Aorta (tissue), 5 donors: ENCODE measurements at places on chromosomes 11 and 22. TPM values are rescaled to one million over a fixed set of nuclear protein-coding genes. Genes with fewer than 3 reads are reported as not detected.

Gene CLDN5
- 43.7 TPM for total RNA-seq

GRCh38 chr22:43289976-43290721 lies 53.0 kb downstream of the SCUBE1 start:
- H3K4me1 ChIP-seq, result no peaks in the 10 kb centered on the region
- H3K4me3 ChIP-seq, result no peak overlapping the region
- H3K27me3 ChIP-seq, result no peaks in the 10 kb centered on the region
- DNase-seq, result peak; percentile 83

GRCh38 chr11:103744496-103745153 lies 291.8 kb upstream of the DDI1 start:
- H3K4me1 ChIP-seq, result no peaks in the 10 kb centered on the region
- no peak for DNase-seq
- no peaks in the 10 kb centered on the region for H3K36me3 ChIP-seq
- H3K27ac ChIP-seq, result no peak overlapping the region
- no peak overlapping the region for H3K4me3 ChIP-seq

GRCh38 chr11:57197762-57198161 lies 16.0 kb downstream of the LRRC55 start:
- H3K4me3 ChIP-seq, result no peak overlapping the region
- no peaks in the 10 kb centered on the region for H3K36me3 ChIP-seq
- H3K27me3 ChIP-seq, result no peaks in the 10 kb centered on the region
- no peaks in the 10 kb centered on the region for H3K4me1 ChIP-seq

Gene ADM2
- total RNA-seq, result 0.26 TPM

Gene SCGB2A2
- total RNA-seq, result not detected

Gene CD3D
- total RNA-seq, result 3.9 TPM

DNA sequence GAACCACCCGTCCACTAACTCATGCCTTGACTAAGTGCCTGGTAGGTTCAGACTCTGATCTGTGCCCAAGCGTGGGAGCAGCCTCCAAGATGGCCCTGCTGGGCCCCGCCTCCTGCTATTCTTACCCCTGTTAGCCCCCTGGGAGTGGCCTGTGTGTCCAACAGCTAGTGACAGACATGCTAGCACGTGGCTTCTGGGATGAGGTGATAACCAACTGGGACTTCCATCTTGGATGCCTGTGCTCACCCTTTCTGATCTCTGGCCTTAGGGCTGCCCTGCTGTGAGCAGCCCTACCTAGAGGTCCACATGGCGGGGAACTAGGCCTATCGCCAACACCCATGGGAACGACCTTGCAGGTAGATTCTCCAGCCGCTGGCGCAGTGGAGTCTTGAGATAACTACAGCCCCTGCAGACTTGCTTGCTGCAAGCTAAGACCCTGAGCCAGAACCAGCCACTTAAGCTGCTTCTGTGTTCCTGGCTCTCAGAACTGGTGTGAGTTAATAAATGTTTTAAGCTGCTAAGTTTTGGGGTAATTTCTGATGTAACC lies 2.7 kb downstream of the MRPL21 start:
- no peaks in the 10 kb centered on the region for H3K27me3 ChIP-seq
- H3K4me1 ChIP-seq, result no peaks in the 10 kb centered on the region
- no peak overlapping the region for H3K4me3 ChIP-seq
- H3K27ac ChIP-seq, result no peak overlapping the region
- peaks cover 2% of the 10 kb centered on the region for H3K36me3 ChIP-seq

GRCh38 chr11:117089685-117090084 lies 8.5 kb downstream of the SIK3 start:
- no peak for DNase-seq
- no peaks in the 10 kb centered on the region for H3K27me3 ChIP-seq
- no peaks in the 10 kb centered on the region for H3K36me3 ChIP-seq
- no peak overlapping the region for H3K4me3 ChIP-seq
- no peak overlapping the region for H3K27ac ChIP-seq
- H3K4me1 ChIP-seq, result peaks cover 8% of the 10 kb centered on the region

GRCh38 chr22:17121233-17122195 lies at the start of gene TMEM121B:
Gene TMEM121B, minus strand, starts transcription at chr22:17121360. Its CDS starts 233 bp downstream, at chr22:17121127.
- H3K4me1 ChIP-seq, result no peaks in the 10 kb centered on the region
- peaks cover 2% of the 10 kb centered on the region for H3K27me3 ChIP-seq
- H3K27ac ChIP-seq, result no peak within 1 kb of the TSS
- no peaks in the 10 kb centered on the region for H3K36me3 ChIP-seq
- peak; percentile 89 for DNase-seq

- DNase-seq, result no peak
- no peaks in the 10 kb centered on the region for H3K27me3 ChIP-seq
- H3K4me3 ChIP-seq, result no peak overlapping the region
- no peaks in the 10 kb centered on the region for H3K36me3 ChIP-seq
- H3K27ac ChIP-seq, result peak overlapping the region; percentile 22
Observed at GRCh38 chr22:28917747-28918549, 34.6 kb downstream of the ZNRF3 start.

- H3K27ac ChIP-seq, result no peak overlapping the region
- no peaks in the 10 kb centered on the region for H3K36me3 ChIP-seq
- DNase-seq, result no peak
- no peaks in the 10 kb centered on the region for H3K27me3 ChIP-seq
Observed at GRCh38 chr11:99371257-99371656, 350.5 kb downstream of the CNTN5 start.

DNA sequence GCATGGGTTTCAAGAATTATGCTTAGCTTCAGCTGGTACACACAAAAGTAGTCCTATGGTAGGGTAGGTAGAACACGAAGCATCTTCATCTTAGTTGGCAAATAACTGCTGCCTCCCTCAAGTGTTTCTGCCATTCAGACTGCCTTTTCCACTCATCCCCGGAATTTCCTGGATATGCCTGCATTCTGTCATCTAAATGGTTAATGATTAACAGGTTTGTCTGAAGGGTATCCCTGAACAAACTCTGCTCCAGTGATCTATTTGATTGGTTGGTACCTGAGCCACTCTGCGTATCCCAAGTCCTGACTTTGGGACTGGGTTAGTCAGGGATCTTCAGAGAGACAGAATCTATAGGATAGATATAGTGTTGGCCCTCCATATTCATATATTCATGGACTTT lies 272.3 kb upstream of the RAG2 start:
- H3K27ac ChIP-seq, result no peak overlapping the region
- H3K4me3 ChIP-seq, result no peak overlapping the region
- H3K36me3 ChIP-seq, result no peaks in the 10 kb centered on the region
- no peaks in the 10 kb centered on the region for H3K27me3 ChIP-seq
- no peak for DNase-seq

DNA sequence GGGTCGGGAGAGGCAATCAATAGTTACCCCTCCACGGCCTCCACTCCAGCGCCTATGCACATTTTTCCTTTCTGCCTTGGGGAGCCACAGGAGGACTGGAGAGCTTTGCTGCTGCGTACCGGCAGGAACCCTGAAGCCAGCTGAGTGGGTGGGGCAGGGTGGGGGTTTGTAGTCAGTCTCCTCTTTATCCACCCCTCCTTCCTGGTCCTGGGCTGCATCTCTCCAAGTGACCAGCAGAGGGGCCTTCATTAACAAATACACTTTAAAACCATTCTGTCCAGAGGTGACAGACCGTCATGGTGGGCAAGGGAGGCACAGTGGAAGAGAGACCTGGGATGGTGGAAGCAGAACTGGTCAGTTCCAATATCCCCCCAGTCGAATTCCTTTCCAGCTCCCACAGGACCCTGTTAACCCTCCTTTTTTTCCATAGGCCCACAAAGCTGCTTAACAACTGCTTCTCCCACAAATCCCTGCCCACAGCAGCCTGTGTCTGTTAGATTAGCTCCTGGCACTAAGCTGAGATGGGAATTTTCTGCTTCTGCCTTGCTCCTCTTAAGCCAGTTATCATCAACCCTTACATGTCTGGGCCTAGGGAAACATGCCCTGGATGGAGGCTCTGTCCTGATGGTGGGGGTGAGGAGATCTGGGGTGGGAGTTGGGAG lies 3.9 kb upstream of the ABCG4 start:
- H3K27me3 ChIP-seq, result no peaks in the 10 kb centered on the region
- H3K4me1 ChIP-seq, result no peaks in the 10 kb centered on the region
- no peak overlapping the region for H3K4me3 ChIP-seq
- peak; percentile 83 for DNase-seq
- no peak overlapping the region for H3K27ac ChIP-seq

- H3K27me3 ChIP-seq, result no peaks in the 10 kb centered on the region
- H3K4me1 ChIP-seq, result peaks cover 20% of the 10 kb centered on the region
- peak overlapping the region; percentile 49 for H3K27ac ChIP-seq
- no peaks in the 10 kb centered on the region for H3K36me3 ChIP-seq
- DNase-seq, result no peak
Observed at GRCh38 chr11:73331138-73331916, 23.3 kb downstream of the ARHGEF17 start.

Gene TESMIN
- total RNA-seq, result 1.5 TPM

DNA sequence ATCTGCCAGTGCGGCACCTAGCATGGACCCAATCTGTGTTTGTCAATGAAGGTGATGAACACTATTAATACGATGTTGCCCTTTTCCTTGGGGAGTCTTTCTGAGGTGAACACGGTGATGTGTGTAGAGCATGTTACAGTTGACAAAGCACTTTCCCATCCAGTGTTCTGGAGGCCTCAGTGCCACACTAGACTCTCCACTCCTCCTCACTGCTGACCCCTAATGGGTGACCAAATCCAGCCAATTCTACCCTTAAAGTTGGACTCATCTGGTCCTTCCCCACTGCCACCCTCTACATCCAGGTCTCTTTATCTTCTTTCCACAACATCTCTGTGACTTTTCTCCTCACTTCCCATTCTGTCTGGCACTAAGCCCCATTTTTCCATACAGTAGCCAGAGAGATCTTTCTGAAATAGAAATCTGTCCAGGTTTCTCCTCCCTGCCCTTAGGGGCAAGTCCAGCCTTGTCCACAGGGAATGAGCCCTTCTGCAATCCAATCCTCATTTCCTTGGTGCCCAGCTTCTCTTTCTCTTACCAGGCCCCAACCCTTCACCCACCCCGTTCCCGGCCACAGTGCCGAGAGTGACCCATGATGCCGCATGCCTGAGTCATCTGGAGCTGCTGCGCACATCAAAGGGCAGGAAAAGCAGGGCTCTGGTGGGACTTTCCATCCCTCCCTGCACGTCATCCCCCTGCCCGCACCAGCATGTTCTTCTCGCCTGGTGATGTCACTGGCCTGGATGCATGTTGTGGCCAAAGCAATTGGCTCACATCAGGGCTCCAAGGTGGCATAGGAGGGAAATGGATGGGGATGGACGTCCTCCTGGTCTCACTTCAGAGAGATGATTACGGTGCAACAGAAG lies 64.2 kb downstream of the RASSF10 start:
- DNase-seq, result no peak
- no peaks in the 10 kb centered on the region for H3K4me1 ChIP-seq

Gene DDI1
- not detected for total RNA-seq

DNA sequence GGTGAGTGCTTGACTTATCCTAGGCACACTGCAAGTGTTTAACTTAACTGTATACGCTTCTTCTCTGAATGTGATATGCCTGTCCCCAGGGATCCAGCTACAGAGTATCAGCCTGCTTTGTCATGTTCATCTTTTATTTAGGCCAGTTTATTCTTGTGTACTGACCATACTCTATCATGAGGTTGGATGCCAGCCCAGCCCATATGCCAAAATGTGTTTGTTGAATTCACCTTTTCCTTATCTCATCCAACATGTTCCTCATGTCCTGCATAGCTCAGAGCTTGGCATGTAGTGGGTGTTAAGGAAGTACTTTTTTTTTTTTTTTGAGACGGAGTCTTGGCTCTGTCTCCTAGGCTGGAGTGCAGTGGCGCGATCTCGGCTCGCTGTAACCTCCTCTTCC lies 116.2 kb downstream of the NCAM1 start:
- H3K36me3 ChIP-seq, result no peaks in the 10 kb centered on the region
- DNase-seq, result no peak
- peaks cover 3% of the 10 kb centered on the region for H3K4me1 ChIP-seq
- no peak overlapping the region for H3K4me3 ChIP-seq
- H3K27ac ChIP-seq, result no peak overlapping the region

Gene PNPLA5
- total RNA-seq, result not detected

DNA sequence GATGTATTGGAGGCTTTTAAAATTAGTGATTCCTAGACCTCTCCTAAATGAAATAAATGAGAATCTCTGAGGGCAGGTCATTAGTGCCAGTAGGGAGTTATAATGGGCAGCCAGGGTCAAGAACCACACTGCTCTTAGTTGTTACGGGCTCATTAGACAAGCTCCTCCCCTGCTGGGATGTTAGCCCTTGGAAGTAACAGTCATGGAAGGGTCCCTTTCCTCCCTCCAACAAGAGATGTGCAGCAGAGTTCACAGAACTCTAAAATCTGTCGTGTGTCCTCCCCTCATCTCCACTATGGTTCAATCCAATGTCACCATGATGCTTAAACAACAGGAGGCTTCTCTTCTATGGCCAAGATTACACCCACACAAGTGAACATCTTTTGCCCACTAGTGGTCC lies 419.5 kb downstream of the INSC start:
- H3K4me3 ChIP-seq, result no peak overlapping the region
- no peak overlapping the region for H3K27ac ChIP-seq
- H3K36me3 ChIP-seq, result no peaks in the 10 kb centered on the region
- no peaks in the 10 kb centered on the region for H3K4me1 ChIP-seq
- DNase-seq, result no peak
- H3K27me3 ChIP-seq, result no peaks in the 10 kb centered on the region

DNA sequence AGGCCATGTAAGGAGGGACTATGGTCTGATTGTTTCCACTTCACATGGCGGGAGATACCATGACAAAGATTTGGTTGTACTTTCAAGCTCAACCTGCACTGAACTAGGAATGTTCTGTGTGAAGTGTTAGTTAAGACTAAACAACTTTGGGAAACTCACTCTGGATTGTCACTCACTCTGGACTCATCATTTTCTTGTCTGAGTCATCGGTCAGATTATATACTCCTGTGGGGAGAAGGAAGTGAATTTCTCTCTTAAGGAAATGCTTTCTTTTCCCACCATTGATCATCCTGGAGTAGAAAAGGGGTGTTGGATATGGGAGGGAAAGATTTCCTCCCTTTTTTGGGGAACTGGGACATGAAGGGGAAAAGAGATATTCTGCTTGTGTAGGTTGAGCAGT lies 26.9 kb upstream of the CAT start:
- H3K27ac ChIP-seq, result no peak overlapping the region
- no peak for DNase-seq
- no peaks in the 10 kb centered on the region for H3K4me1 ChIP-seq
- H3K27me3 ChIP-seq, result no peaks in the 10 kb centered on the region

Gene HBD
- 8.4 TPM for total RNA-seq

Gene INS
- 1.9 TPM for total RNA-seq
